ENCODE measurements at places on chromosomes 2 and 18. TPM values are rescaled to one million over a fixed set of nuclear protein-coding genes. Genes with fewer than 3 reads are reported as not detected.

MDH1B gene
- 0.23 TPM for total RNA-seq

TMEM247 gene
- total RNA-seq = not detected

DNA sequence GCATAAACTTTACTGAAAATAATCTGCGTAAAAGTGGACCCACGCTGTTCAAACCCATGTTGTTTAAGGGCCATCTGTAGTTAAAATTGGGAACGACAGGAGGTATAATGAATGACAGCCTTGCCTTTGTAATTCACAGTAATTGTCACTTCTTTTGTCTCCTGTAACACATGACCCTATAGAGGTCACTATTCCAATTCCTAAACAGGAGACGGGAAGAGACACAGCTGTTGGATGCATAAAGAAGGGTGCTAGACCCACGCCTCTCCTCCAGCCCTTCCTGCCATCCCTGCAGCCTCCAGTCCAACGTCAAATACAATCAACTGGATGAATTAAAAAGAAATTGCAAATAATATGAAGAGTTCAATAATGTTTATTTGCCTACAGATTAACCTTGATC lies 63.1 kb upstream of the NFATC1 start:
- no peak for DNase-seq

- DNase-seq = no peak
Measured at GRCh38 chr2:54967269-54967668, 83.0 kb downstream of the RTN4 start.

Data from activated CD8-positive, alpha-beta memory T cell treated with anti-CD3 and anti-CD28 coated beads, Interleukin-2, amount 10 ng/mL, durations not matched to agents 7 days and 5 days (primary cell).